ENCODE measurements at places on chromosomes 12 and 14. TPM values are rescaled to one million over a fixed set of nuclear protein-coding genes. Genes with fewer than 3 reads are reported as not detected.

- DNase-seq: no peak
Measured at GRCh38 chr12:52662093-52662917, 10.3 kb upstream of the KRT2 start.

Gene CLEC4C
- not detected for polyA plus RNA-seq

Gene VRTN
- polyA plus RNA-seq: not detected

- no peak for DNase-seq
Measured at GRCh38 chr14:76653875-76654572, 107.2 kb upstream of the VASH1 start.

Gene DAO
- not detected for polyA plus RNA-seq

- DNase-seq: no peak
Measured at GRCh38 chr12:119206348-119207062, 27.8 kb downstream of the HSPB8 start.
